ENCODE measurements at places on chromosomes 4 and X.

DNA sequence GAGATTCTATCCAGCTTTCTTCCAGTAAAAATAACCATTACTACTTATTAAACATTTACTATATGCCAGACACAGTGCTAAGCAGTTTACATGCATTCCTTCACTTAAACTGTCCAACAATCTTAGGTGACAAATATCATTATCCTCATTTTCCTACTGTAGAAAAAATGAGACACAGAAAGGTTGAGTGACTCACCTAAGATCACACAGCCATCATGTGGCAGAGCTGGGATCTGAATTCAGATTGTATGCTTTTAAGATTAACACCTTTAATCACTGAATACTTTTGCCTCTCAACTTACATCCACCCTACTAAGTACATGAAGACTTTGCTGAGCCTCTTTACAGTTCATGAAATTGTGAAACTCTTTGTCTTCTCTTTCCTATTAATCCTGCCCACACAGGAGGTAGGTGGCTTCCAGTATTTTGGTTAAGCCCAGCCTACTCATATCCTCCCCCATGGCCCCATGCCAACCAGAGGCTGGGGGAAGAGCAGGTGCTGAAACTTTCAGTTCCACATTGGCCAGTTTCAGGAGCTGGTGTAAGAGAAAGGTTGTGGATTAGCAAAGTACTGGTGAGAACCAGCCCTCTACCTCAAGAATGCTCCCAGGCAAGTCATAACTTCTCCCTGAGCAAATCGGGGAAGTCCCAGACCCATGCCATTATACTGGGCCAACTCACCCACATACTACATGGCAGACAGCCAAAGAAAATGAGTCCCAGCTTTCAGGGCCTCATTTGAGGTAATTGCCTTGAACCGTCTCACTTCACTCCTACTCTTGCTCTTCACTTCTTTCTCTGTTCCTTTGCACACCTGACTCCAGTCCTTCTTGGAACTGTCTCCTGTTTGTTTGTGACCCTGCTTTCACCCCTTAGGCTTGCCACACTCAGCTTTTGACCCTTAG, 211.1 kb downstream of the GUCY2F start:
- DNase-seq: no peak

GRCh38 chr4:128663325-128663724, 146.2 kb upstream of the JADE1 start:
- no peak for DNase-seq

DNA sequence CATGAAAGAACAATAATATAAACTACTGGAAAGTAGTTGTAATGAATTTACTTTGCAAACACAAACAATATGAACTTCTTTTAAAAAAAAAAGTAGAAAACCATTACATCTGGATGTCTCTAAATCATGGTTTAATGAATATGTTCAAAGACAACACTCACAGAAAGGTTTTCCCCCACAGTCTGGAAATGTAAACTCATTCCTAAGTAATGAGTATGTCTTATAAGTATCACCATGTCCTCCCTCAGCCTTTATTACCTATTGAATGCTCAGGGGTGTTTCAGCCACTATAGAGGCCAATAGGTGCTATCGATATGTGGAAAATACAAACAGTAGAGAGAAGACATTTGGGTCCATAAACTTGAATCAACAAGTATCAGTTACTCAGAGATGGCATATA, 186.7 kb downstream of the PALLD start:
- DNase-seq: no peak

DNA sequence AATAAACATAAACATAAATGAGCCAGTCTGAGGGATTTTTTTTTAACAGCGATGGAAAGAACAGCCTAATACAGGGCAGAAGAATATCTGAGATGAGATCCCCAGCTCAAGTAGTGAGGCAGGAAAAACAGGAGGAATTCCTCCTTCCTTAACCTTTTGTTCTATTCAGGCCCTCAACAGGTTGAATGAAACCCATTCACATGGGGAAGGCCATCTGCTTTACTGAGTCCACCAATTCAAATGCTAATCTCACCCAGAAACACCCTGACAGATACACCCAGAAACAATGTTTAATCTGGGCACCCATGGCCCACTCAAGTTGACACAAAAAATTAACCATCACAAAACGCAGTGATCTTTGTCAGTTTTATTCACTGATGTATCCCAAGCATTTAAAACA, 45.5 kb downstream of the SMIM31 start:
- no peak for DNase-seq

DNA sequence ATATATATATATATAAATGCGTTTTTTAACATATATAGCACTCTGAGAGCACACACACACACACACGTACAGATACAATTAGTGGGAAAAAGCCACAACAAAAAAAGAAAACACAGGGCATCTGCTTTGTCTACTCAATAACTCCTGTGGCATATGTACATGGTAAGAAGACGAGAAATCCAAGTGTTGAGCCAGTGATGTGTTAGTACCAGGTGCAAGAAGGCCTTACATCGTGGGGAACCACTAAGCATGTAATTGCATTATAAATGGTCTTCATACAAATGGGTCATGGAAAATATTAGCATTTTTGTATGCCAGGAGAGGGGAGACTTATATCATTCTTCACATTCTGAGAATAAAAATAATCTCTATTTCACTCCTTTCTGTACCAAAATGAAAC, 62.7 kb upstream of the FAM47B start:
- DNase-seq: no peak

GRCh38 chr4:27008679-27009078, 148.0 kb downstream of the STIM2 start:
- DNase-seq: no peak

GRCh38 chrX:18681996-18682395, 10.1 kb upstream of the RS1 start:
- no peak for DNase-seq

- no peak for DNase-seq
Measured at GRCh38 chr4:119692001-119692400, 63.4 kb upstream of the PDE5A start.

GRCh38 chr4:27873596-27873995, 1013.0 kb downstream of the STIM2 start:
- no peak for DNase-seq

Data from activated CD4-positive, alpha-beta T cell treated with anti-CD3 and anti-CD28 coated beads, Interleukin-2, amount 50 U/mL, for 1 hour (primary cell).